H9 (cell line): ENCODE measurements at places on chromosomes 5 and 9.

- no peak for DNase-seq
- H3K4me1 ChIP-seq = no peaks in the 10 kb centered on the region
- H3K4me3 ChIP-seq = no peak overlapping the region
Observed at GRCh38 chr9:97617939-97618416, 15.2 kb downstream of the TSTD2 start.

- H3K27ac ChIP-seq = no peak overlapping the region
- no peak for DNase-seq
- no peaks in the 10 kb centered on the region for H3K36me3 ChIP-seq
- no peak overlapping the region for H3K4me3 ChIP-seq
- H3K4me1 ChIP-seq = no peaks in the 10 kb centered on the region
Observed at GRCh38 chr5:157599565-157599964, 24.0 kb upstream of the ADAM19 start.

- DNase-seq = no peak
- H3K27me3 ChIP-seq = no peaks in the 10 kb centered on the region
- H3K4me1 ChIP-seq = peaks cover under 1% of the 10 kb centered on the region; the same call in 1 of the 2 replicates
- 0 out of 2 replicates have a peak, but pooled peaks cover 2% of the 10 kb centered on the region for H3K36me3 ChIP-seq
- no peak overlapping the region for H3K27ac ChIP-seq
Observed at GRCh38 chr9:36436909-36437308, 36.8 kb upstream of the RNF38 start.

- H3K4me3 ChIP-seq = no peak overlapping the region
- DNase-seq = no peak
- H3K27ac ChIP-seq = no peak overlapping the region
- peaks cover 90% of the 10 kb centered on the region for H3K36me3 ChIP-seq
Observed at GRCh38 chr9:131470581-131470991, 32.1 kb upstream of the POMT1 start.

DNA sequence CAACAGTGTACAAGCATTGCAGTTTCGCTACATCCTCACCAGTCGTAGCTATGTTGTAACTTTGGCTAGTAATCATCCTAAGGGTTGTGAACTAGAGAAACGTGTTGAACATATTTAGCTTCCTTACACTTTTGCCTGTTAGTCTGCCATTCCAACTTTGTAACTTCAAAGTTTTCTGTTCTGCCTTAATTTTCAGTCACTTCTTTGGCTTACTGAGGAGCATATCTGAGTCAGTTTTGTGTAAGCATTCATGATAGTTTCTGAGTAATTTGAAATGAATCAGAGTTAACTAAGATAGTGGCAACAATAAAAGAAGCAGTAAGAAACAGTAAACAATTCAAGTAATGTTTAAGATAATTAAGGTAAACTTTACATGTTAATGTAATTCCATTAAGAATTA lies 58.9 kb upstream of the MCCC2 start:
- no peaks in the 10 kb centered on the region for H3K27me3 ChIP-seq
- H3K4me3 ChIP-seq = no peak overlapping the region
- no peaks in the 10 kb centered on the region for H3K4me1 ChIP-seq
- peaks cover 29% of the 10 kb centered on the region for H3K36me3 ChIP-seq
- DNase-seq = no peak
- no peak overlapping the region for H3K27ac ChIP-seq

DNA sequence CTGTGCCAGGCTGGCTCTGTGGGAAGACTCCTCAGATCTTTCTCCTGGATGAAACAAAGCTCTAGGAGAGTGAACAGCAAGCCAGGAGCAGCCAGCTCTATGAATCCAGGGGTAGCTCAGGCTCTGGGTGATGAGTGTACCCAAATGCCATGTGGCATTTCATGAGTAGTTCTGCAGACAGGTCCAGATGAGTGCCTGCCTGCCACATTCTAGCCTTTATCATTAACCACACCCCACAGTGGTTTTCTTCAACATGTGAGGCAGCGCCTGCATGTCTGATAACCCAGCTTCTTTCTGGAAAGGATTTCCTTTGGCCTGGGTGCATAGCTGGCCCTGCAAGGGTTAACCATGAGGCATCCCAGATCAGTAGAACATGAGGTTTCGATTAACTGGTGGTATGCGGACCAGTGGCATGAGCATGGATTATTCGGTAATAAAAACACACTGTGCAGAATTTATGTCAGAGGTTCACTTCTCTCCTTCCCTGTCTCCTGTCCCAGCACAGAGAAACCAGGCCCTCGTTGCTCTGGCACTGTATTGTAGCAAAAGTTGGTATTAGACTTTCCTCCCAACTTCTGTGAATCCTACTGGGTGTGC lies 381.9 kb upstream of the ZNF462 start:
- H3K4me1 ChIP-seq = no peaks in the 10 kb centered on the region
- H3K36me3 ChIP-seq = no peaks in the 10 kb centered on the region; the same call in 1 of the 2 replicates
- H3K27me3 ChIP-seq = no peaks in the 10 kb centered on the region
- no peak overlapping the region for H3K27ac ChIP-seq

DNA sequence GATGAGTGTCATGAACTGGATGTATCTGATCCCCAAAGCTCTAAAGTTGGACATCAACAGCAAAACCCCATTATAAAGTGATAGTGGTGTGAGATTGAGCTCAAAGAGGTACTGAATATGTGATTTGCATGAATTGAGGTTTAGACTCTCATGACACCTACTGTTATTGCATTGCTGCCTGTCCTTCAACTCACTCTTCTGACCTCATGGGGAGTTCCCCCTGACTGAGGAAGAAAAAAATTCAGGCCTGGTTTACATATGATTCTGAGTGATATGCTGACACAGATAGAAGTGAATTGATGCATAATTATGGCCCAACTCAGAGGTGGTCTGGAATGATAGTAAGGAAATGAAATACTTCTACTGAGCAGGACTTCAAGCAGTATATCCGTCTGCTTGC lies 76.2 kb upstream of the CHD1 start:
- H3K4me1 ChIP-seq = no peaks in the 10 kb centered on the region
- H3K27ac ChIP-seq = no peak overlapping the region
- H3K36me3 ChIP-seq = no peaks in the 10 kb centered on the region
- no peaks in the 10 kb centered on the region for H3K27me3 ChIP-seq

DNA sequence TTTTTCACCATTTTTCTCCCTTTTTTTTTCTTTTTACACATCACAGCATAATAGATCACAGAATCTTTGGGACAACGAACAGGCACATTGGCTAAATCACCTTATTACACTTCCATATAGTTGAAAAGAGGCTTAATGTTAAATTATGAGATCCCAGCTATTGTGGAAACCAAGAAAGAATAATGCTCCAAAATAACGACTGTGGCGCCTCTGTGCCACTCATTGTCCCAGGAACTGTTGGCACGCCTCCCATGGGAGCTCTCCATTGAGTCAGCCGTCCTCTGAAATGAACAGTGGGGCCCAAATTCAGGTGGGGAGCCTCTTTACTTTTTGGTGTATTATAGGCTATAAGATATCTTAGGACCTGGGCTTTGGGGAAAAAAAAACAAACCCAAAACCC lies 82.2 kb upstream of the NFIB start:
- no peaks in the 10 kb centered on the region for H3K36me3 ChIP-seq
- H3K27ac ChIP-seq = no peak overlapping the region
- H3K27me3 ChIP-seq = no peaks in the 10 kb centered on the region
- H3K4me1 ChIP-seq = no peaks in the 10 kb centered on the region

DNA sequence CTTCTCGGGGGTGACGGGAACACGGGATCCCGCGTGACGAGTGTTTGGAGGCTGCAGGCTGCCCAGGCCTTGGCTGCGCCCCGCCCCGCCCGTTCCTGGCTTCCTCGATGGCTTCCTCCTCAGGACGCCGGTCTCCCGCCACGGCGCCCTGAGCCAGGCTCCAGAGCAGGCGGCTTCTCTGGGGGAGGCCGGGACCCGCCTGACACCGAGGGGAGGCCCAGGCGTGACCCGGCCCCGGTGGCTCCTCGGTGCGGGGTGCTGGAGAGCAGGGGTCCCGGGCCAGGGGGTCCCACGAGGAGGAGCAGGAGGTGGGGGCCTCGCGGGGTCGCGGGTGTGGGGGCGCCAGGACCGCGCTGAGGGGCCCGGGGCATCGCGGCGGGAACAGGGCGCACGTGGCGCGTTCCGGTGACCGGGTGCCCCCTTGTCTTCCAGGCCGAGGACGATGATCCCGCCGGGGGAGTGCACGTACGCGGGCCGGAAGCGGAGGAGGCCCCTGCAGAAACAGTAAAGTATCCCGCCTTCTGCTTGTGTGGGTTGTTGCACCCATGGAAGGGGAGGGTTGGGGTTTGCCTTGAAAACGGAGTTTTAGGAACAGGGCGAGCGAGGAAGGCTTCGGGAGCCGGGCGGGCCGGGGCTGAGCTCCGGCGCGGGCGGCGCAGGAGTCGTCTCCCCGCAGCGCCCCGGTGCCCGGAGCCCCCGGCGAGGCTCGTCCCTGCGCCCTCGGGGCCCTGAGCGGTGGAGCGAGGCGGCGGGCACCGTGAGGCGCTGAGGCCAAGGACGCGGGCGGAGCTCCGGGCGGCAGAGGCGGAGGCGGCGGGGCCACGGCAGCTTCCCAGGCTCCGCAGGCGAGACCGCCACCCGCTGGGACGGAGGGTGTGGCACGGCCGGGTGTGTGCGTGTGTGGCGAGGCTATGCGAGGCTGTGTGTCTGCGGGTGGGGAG lies 22.2 kb downstream of the AHRR start:
- peak overlapping the region; percentile 52 for H3K4me3 ChIP-seq
- no peak overlapping the region for H3K27ac ChIP-seq
- no peaks in the 10 kb centered on the region for H3K36me3 ChIP-seq
- no peaks in the 10 kb centered on the region for H3K4me1 ChIP-seq
- DNase-seq = no peak

DNA sequence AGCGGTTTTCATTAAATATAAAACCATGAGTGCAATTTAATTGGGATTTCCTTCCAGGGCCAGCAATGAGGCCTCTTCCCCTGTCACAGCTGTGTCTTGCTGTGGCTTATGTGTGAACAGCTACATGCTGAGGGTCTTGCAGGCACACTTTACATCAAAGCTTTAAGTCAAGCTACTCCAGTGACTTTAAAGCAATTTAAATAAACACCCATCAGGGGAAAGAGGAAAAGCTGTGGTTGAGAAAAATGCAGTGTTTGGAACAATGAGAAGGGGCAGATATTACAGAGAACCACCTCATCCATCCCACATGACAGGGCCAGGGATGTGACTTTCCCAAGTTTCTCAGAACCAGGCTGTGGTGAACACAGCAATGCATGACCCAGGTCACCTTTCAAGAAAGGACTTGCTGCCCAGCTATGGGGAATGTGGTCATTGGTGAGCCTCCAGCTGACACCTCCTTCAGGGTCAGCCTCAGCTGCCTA lies 115.9 kb upstream of the LPAR1 start:
- H3K36me3 ChIP-seq = no peaks in the 10 kb centered on the region
- no peaks in the 10 kb centered on the region for H3K4me1 ChIP-seq
- no peak overlapping the region for H3K27ac ChIP-seq
- no peaks in the 10 kb centered on the region for H3K27me3 ChIP-seq
- no peak for DNase-seq
